ENCODE measurements at places on chromosomes 3 and 15.

DNA sequence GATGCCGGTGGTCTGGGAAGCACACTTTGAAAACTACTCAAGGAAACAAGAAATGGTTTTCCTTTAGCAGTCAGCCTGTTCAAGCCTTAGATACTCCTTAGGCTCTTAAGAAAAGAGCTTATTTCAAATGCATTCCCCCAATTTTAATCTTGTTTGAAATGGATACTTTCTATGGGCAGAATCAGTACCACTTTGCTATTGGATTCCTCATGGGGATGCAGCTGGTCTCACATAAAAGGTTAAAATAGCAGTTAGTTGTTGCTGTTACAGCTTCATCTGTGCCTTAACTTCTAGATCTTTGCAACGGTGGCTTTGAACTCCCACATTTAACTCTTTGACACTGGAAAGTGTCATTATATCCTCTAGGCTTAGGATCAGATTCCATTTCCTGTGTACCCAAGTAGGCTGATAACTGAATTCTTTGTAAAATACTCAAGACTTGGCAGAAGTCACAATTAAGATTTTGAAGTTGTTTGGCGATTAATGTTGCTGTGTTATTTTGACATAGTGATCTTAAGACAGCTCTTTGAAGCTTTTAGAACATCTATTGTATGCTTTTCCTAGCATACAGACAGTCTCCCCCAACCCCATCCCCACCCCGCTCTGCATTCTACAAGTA, 2.2 kb downstream of the THBS1 start:
- DNase-seq = no peak

GRCh38 chr15:67543348-67543718, 830 bp downstream of the MAP2K5 start:
- no peak for DNase-seq

DNA sequence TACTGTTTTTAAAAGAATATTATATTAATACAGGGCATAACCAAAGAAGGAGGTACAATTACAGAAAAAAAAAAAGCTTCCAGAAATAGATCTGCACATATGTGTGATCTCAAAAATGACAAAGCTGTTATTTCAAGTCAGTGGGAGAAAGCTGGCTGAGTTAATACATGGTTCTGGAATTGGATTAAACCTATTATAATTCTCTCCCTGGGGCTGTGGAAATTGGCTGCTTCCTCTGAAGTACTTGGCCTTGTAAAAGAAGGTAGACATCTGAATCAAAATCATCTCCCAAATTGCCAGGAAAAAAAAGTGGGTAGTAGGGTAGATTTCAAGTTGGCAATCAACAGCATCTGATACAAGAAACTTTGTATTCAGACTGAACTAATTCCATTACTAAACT, 723.9 kb upstream of the ALCAM start:
- no peak for DNase-seq

DNA sequence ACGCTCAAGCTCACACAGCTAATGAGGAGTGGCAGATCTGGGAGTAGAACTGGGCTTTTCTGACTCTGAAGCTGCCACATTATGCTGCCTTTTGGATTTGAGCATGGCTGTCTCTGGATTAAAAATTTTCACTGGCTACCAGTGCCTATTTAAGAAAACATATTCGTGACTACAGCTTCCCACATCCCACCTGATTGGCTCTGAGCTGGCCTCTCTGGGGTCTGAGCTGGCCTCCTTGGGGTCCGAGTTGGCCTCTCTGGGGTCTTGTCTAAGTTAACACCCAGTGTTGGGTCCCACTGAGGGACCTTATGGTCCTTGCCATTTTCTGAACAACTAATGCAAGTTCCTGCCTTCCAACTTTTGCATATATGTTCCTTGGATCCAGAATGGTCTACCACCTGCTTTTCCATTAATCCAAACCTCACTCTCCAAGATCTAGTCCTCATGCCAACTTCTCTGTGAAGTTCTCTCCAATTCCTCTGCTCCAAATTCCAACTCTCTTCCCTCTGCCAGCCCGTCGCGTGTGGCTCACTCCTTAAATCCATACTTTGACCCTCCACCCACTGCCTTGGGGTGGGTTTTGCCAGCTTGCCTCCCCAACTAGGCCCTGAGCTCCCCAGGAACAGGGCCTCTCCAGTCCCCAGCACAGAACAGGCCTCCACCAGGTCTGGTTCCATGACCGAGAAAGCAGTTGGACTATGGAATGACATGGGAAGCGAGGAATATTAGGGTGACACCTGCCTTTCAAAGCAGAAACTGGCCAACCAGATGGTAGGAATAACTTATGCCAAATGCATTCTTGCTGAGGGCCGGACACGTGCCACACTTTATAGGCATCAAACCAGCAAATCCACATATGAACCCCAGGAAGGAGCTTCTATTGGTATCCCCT, 42.5 kb downstream of the ATP2B2 start:
- no peak for DNase-seq

GRCh38 chr3:49199239-49199899, 28.0 kb downstream of the KLHDC8B start:
- peak; percentile 78 for DNase-seq

DNA sequence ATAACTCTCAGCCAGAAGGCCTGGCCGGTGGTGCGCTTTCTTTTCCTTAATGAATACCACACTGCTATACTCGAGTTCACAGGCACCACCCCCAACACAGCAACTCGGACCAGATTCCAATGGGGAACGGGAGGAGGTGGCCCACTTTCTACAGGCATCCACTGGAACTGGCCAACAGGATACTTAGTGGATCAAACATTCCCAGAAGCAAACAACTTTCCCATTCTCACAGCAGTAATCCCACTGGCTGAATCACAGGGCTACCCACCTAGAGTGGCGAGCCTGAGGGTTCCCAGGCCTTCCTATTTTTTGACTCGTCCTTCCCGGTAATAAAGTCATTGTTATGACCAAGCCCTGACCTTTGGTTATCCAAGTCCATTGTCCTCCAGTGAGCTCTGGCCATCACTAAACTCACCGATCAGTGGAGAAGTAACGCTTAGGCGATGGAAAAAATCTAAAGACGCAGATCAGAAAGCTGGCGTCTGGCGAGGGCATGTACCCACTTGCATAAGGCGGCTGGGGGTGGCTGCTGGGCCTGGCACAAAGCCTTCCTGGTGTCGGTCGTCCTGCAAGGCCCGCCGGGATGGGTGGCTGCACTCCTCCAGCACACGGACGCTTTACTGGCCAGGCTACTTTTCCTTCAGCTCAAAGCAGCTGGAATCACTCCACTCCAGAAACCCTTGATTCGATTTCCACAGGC, 1.2 kb downstream of the EOGT start:
- peak; percentile 51 for DNase-seq

GRCh38 chr3:120432150-120432860, 18.5 kb downstream of the FSTL1 start:
- DNase-seq = peak; percentile 85

GRCh38 chr15:101044625-101045235, 125.6 kb downstream of the LRRK1 start:
- no peak for DNase-seq

DNA sequence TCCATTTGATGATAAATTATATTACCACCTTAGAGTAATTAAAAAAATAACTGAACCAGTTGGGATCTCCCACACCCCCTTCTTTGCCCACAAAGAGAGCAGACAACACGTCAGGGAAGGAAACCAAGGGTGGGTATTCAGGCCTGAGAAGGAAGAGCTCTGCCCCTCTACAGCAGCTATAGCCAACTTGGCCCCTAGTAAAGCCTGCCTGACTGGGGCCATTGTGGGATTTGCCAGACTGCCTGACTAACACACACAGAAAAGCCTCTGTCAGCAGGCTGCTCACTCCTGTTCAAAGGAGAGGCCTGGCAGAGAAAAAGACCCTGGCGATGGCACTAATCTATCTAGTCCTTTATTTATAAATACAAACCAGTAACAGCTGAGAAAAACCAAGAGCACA, 41.4 kb downstream of the ATP8B4 start:
- no peak for DNase-seq

DNA sequence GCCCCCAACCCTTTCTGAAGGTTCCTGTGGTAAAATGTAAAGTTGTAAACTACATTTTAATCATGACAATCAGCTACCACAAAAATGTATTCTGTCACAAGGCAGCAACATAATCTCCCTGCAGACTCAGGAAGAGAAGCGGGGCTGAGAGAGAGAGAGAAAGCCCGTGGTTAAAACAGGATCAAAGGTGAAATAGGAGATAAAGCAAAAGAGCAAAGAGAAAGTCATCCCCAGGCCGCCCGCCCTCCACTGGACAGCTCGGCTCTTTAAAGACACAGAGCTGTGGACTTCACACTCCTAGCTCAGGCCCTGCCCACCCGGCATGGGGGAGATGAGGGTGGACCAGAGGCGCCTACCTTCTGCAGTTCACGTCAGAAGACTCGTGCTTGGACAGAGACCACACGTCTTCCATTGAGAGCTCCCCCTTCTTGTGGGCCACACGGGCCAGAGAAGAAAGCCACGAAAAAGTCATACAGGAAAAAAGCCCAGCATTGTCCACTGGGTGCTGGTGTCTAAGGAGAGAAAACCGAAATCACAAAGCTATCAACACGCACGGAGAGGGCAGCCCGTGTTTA, 29.4 kb downstream of the ABCC5 start:
- no peak for DNase-seq

DNA sequence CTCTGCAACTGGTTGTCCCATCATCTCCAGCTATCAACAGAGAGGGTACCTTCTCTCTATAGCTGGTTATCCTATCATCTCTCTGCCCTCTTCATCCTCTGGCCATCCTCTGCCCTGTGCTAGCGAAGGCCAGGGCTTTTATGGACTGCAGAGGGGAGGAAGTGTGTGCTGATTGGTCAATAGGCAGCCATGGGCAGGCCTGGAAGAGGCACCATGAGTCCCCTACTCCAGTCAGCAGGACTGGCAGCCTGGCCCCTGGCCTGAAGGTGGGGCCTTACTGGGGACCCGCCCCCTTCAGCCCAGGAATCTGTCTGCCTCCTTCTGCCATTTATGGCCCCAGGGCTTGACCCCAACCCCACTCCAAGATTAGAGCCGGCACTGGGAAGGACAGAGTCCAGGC, 10.4 kb upstream of the TRIM59 start:
- no peak for DNase-seq

- DNase-seq = no peak
These were observed 383.0 kb downstream of the NTRK3 start for GRCh38 chr15:87873516-87873915.

GRCh38 chr3:72595927-72596610, 252.2 kb downstream of the SHQ1 start:
- no peak for DNase-seq

- no peak for DNase-seq
These were observed 13.0 kb downstream of the GP5 start for GRCh38 chr3:194386066-194386465.

DNA sequence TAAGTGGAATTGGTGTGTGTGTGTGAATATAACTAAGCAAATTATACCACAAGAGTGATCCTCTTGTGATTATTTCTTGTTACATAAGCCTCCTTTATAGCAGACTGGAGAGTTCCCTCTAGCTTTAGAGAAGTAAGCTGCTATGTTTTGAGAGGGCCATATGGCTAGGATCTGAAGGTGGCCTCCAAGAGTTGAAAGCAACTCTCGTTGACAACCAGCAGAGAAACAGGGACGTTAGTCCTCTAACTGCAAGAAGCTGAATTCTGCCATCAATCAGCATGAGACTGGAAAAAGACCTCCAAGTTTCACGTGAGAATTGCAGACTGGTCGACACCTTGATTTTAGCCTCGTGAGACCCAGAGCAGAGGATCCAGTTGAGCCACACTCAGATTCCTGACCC, 278.5 kb upstream of the ZNF717 start:
- no peak for DNase-seq

DNA sequence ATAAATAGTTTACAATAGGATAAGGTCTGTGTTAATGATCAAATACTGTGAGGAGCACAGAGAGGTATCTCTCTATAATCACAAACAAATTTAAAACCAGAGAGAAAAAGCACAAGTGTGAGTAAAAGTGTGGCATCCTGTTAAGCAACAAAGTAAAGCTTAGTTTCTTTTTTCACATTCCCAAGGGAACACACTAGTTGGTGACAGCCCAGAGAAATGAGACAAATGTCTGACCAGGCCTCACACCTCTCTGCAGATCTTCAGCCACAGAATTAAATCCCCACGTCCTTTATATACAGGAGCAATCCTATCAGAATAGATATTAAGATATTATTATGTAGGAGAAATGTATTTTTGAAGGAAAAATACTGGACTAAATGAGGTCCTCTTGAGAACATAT, 2.7 kb downstream of the FBN1 start:
- no peak for DNase-seq

DNA sequence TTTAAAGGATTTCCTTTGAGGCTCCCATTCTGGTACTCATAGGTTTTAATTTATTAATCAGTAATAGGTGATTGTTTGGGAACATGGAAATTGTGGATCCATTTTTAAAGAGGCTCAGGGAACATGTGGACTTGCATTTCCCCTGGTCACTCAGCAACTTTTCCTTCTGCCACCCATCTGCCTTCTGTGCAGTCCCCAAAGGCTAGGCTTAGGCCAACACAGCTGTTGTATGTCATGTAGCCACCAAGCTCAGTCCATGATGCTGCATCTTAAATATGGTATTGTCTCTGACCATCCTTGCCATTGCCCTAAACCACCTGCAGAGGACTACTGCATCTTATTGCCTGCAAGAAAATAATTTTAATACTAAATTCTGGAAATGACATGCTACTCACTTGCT, 416.7 kb upstream of the SEMA6D start:
- no peak for DNase-seq

DNA sequence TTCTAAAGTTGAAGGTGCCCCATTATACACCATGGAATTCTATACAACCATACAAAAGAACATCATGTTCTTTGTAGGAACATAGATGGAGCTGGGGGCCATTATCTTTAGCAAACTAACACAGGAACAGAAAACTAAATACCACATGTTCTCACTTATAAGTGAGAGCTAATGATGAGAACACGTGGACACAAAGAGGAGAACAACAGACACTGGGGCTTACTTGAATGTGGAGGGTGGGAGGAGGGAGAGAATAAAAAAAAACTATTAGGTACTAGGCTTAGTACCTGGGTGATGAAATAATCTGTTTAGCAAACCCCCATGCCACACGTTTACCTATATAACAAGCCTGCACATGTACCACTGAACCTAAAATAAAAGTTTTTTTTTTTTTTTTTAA, 342.7 kb downstream of the PLCL2 start:
- DNase-seq = no peak

DNA sequence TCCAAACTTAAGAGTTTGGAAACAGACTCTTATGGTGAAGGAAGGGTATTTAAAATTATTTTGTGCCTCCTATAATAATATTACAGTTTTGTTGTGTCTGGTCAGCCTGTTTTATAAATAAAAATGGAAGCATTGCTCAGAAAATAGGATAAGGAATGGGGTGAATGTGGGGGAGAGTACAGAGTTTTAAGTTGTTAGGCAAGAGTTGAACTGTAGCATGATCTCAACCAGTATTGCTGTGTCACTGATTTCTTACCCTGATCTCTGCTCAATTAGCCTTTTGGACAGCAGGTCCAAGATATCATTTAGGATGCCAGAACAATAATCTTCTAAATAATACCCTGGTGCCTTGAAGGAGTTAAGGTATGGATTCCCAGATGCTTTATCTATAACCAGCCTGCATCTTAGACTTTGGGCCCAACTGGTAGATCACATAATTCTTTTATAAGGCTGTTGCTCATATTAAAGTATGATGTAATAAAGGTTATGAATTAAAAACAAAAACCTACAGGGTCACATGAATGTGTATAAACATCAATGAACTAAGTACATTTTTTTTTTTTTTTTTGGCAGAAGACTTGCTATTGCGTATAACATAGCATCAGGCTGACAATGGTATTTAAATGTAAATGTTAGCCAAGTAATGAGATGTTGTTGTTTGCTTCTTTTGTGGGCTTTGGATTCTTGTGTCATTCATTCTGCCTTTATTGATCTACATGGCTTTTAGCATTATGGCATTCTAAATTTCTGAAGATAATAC, 70.0 kb downstream of the MITF start:
- no peak for DNase-seq
